ENCODE measurements at places on chromosomes 7 and 10.

GRCh38 chr10:70673929-70674559 is 1.7 kb downstream of the ADAMTS14 start:
- no peak for DNase-seq

- DNase-seq: peak; percentile 32
Measured at GRCh38 chr7:105713488-105714465, 132.5 kb upstream of the EFCAB10 start.

DNA sequence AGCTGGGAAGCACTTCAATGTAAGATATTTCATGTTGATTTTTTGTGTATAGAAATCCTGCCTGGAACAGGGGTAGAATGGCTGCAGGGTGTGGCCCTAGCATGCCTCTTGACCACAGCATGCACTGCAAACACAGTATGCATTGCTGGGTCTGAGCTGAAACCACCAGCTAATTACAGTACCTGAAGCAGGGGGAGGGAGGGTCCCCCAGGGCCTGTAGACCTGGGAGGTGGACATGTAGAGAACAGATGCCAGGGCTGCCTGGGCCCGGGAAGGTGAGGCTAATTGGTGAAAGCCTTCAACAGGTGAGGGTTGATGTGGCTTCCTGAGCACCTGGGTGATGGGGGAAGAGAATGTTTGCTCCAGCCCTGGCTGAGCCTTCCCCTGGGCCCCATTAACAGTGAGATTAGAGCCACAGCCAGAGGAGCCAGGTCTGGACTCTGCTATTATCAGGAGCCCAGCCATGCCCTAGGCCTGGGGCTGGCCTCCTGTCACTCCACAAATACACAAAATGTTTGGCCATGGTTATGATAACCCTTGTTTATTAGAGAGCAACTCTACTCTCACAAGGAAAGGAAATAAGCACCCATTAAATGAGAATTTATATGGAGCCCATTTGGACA is 83.3 kb downstream of the PLXNA4 start:
- DNase-seq: no peak

DNA sequence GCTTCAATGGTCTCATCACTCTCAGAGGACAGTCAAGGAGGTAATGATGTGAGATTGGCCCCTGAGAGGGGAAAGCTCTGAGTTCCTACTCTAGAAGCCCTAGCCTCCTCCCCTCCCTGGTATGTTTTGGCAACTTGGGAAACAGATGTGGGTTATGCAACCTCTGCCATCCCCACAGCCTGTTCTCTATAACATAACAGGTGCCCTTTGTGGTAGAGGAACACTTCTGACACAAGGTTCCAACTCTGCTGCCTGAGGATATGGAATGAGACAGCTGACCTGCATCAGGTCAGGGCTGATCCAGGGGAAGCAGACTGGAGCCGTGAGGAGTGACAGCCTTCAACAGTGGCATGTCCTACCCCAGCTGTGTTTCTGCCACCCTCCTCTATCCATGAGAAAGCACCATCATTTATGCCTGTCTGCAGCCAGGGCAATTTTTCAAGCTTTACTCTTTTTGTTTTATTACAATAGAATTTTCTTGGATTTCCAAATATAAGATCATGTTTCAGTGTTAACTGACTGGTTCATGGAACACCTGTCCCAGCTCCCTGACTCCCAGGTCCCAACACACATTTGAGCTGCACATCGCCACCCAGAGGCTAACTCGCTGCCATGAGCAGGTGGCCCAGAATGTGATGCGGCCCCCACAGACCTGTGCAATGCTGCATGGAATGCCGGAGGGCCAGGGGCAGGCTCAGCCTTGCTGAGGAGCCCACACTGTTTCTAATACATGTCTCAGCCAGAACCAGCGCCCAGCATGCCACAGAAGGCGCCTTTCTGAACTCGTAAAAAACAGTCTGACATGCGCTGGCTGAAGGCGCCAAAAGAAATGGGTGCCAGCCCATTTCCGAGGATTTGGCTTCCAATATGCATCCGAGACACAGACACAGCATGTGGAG is 124.8 kb upstream of the CHST15 start:
- no peak for DNase-seq

DNA sequence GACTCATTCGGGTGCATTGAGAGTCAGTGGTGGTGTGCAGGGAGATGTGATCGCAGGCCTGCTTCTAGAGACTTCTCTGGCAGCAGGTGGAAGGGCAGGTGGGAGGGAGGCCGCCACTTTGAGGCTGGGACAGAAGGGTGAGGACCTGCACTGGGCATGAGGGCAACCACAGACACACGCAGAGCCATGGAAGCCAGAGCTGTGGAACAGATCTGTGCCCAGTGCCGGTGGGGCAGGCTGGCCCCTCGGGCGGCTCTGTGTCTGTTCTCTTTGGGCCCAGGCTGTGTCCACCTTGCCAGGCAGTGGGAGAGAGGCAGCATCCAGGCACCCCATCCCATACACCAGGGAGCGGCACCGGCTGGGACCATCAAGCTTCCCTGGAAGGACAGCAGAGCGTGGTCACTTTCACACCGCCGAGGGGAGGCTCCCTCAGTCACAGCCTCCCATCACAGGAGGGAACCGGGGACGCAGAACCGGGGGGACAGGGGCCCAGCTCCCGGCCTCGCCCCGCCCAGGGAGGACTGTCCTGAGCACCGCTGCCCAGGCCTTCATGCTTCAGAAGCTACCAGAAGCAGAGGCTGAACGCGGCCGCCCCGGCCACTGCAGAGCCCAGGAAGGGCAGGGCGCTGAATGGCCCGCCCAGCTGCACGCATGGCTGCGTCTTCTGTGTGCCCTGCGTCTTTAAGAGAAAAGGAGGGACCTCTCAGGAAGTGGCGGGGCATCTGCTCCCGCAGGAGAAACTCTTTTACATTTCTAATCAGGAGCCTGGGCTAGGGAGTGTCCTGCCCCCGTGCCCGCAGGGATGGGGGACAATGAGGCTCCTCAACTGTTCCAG is 32.1 kb downstream of the EN2 start:
- DNase-seq: no peak
